ENCODE measurements at places on chromosomes 5 and 9.

GRCh38 chr5:96226941-96227552 lies 206.0 kb downstream of the PCSK1 start:
- DNase-seq, result peak; percentile 82

- no peak for DNase-seq
Observed at GRCh38 chr9:94112716-94113465, 28.6 kb downstream of the PTPDC1 start.

GRCh38 chr9:25350011-25350410 lies 328.2 kb downstream of the TUSC1 start:
- no peak for DNase-seq

DNA sequence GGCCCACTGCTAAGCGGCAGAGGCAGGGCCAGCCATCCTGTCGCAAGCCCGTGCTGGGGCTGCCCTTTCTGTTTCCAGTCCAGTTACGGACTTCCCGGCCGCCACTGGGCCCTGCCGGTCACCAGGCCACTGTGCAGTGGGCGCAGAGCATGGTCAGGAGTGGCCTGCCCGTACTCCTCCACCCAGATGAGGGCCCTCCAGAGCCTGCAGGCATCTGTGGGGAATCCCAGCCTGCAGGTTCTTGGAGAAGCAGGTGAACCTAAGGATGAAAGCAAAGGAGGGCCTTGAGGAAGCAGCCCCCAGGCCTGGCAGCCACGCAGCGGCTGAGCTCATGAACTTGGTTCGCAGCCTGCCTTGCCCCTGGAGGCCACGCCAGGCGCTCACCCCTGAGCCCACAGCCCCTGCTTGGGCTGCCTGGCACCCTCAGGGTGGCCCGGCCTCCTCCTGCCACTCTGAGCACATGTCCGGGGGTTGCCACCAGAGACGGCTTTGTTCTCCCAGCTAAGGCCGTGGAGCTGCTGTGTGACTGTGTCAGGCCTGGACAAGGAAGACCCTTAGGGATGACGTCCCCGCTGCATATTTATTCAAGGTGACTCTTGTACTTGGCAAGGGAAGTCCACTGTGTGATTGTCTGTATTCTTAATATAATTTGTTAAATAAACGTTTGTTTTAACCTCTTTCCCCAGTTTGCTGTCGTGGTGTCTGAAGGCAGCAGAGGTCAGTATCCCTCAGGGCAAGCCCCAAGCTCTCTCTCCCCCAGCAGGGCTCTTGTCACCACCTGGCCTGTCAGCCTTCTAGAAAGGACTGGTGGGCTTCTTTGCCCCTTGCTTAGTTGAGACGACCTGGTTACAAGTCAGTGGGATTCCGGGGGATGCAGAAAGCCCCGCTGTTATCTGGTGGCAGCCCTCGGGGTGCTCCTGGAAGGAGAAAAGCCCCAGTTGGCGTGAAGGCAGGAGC lies 107.1 kb upstream of the LMX1B start:
- no peak for DNase-seq

- peak; percentile 81 for DNase-seq
Observed at GRCh38 chr5:154371687-154372086, 74.1 kb upstream of the SAP30L start.

- DNase-seq, result no peak
Observed at GRCh38 chr5:72480841-72481240, 26.4 kb downstream of the ZNF366 start.

DNA sequence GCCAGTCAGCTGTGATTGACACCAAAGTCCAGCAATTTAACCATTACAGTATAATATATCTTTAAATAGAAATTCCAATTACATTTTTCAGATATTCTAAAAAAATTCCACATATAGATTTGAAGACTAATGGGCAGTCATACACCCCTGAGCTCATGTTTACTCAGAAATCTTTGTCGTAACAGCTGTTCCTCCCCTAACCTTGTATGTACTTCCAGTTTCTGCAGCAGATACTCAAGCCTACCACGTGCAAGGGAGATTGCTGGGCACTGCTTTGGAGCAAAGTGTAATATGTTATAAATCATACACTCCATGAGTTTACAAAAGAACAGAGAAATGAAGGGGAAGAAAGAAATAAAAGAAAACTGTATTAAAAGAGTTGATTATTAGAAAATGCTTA lies 241.2 kb downstream of the TRIM32 start:
- no peak for DNase-seq

DNA sequence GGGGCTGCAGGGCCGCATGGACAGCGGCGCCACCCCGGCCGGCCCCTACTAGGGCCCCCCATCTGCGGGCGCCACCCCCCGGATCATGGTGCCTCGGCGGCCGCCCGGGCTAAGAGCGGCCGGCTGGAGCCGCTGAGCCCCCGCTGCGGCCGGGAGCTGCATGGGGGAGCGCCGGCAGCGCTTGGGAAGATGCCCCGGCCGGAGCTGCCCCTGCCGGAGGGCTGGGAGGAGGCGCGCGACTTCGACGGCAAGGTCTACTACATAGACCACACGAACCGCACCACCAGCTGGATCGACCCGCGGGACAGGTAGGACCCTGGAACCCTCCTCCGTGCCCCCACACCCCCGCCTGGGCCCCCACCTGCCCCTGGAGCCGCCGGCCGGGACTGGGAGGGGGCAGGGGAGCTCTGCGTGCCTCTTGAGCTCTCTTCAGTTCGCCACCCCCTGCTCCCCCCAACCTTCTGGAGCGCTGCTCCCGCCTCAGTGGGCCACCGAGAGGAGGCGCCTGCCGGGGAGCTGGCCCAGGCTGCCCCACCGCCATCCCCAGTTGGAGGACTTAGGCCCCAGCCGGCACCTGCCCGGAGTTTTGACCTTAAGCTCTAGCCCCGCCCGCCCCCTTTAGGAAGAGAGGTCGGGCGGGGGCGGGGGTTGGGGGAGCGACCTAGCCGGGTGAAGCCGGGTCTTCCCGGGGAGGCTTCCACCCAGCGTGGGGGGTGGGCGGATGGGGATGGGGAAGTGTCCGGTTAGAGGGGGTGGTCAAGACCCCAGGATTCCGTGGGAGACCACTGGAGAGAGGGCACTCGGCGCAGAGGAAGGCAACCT lies 730 bp downstream of the WWC1 start:
- DNase-seq, result no peak

DNA sequence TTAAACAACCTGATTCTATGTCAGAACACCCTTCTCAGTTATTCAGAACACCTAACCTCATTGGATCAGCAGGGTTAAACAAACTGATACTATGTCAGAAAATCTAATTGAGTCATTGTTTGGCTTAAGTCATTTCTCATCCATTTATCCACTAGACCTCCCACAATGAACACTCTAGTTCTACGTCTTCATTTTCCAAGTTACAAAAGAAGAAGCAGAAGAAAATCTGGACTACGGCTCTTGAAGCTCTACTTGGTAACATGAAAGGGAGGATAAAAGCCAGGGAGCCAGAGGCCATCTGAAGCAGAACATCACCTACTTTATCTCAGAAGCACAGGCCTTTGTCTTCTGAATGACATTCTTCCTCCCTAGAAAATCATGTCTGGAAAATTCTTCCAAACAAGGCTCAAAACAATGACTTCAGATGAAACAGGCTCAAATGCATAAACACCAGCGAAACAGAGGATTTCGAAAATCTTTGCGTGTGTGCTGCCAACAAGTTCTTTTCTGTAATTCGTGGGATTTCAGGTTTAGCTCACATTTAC lies 35.4 kb upstream of the TGFBI start:
- no peak for DNase-seq

- DNase-seq, result no peak
Observed at GRCh38 chr9:92644278-92644677, 25.7 kb downstream of the IPPK start.

GRCh38 chr5:113000466-113000865 lies 23.9 kb downstream of the DCP2 start:
- no peak for DNase-seq

DNA sequence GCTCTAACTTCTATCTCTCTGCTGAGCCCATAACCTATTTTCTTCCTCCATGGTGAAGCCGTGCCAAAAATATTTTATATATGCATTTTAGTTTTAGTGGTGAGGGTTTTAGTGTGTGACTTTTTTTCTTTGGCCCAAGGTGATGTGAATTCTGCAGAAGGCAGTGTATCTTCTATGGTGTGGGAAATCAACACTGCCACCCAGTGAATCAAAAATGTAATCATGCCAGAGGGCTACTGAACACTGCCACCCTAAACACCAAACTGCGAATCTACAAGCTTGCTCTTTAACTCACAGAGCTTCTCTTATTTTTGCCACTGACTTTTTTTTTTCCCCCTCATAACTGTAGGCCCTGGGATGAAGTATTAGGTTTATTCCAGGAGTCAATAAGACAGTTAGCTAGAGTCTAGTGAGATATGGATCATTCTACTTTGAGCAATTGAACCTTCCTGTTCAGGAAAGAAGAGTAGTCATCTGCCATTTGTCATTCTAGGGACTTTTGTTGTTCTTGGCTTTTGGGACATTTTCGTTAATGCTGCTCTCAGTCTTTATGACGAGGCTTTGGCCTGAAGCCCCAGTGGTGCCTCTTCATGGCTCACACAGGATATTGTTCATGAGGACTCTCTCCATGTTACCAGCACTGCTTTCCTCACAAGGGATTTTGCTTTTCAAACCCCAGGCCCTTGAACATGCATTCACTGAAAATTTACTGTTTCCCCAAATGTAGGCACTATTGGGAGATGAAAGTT lies 53.1 kb downstream of the C7 start:
- no peak for DNase-seq

Data from AG20443 (cell line).